ENCODE measurements at places on chromosomes 5 and 9.

DNA sequence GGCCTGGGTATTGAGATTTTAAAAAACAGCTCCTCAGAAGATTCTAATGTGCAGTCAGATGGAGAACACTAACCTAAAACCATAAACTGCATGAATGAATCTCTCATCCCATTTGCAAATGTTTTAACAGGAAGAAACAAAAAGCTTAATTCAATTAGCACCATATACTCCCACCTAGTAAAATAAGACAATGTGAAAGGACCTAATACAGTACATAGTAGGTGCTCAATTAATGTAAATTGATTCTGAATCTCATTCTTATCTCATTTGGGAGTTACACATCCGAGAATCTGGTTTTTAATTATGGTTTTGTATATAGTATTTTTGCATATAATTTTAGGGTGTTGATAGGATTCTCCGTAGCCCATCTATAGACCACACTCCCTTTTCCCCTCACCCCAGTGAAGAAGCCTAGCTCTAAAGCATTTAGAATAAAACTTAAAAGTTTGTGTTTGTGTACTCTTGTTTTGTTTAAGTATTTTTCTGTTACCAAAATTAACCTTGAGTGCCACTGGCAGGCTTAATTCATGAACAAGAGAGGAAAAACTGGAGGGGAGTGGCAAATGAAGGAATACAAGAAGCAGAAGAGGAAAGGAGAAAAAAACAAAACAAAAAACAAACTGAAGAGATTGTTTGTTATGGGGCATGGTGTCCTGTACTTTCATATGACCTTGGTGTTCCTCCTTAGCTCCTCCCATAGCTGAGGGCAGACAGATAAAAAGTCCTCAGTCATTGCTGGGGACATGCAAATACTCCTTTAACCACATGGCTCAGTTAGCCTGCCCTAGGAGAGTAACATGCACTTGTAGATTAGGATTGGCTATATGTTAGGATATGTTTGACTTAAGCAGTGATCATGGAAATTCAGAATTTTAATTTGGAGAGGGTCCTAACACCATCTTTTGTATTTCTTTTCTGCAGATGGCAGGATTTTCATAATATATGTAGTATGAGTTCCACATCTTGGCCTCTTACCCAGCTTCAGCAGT is 1.2 kb downstream of the RNF14 start:
- DNase-seq, result no peak

DNA sequence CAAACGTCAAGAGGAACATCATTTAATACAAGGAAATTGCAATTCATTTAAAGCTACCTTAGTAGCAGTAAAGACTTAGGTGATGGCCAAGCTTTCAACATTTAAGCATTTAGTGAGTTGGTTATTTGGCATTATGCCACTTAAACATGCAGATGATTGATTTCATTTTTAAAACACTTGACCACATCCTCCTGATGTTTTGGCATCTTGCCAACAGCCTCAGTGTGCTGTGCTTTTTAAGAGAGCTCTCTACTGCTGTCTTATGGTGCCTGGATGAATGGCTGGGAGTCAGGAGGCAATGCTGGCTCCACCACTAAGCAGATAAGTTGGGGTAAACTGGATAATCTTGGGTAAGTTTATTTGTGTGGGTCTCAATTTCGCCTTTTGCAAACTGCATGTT is 364.5 kb downstream of the MAN2A1 start:
- DNase-seq, result peak; percentile 56

DNA sequence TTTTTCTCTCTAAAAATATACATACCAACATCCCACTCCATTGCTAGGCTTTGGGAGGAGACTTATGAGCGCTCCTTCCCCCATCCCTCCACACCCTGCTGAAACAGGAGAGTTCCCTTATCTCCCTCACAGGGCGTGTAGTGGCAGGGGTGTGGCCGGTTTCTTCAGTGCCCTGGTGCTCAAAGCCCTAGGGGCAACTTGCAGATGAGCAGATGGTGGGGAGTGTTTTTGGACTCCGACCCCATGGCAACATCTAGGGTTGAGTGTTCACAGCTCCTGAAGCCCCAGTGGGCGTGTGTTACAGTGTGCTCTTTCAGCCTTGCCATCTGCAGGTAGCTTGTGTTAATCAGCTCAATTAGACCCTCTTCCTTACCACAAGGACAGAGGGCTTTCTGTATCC is 409.5 kb downstream of the MAT2B start:
- no peak for DNase-seq

- DNase-seq, result no peak
Measured at GRCh38 chr5:131607903-131608540, 27.0 kb downstream of the RAPGEF6 start.

DNA sequence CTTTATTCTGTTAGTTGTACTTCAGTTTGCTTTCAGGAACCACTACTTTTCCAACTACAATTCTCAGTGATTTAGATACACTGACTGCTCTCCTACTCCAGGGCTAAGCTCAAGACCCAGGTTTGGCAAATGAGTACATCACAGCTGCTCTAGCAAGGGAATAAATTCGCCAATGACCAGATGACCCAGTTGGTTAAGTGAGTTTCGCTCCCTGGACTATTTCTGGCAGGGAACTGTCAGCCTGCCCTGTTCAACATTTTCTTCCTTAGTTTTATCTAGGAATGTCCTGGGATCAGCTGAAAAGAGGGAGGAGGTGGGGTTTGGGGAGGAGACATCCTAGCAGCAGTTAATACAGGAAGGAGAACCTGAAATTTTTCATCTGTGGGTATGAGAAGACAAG is 6.4 kb upstream of the STARD4 start:
- no peak for DNase-seq

DNA sequence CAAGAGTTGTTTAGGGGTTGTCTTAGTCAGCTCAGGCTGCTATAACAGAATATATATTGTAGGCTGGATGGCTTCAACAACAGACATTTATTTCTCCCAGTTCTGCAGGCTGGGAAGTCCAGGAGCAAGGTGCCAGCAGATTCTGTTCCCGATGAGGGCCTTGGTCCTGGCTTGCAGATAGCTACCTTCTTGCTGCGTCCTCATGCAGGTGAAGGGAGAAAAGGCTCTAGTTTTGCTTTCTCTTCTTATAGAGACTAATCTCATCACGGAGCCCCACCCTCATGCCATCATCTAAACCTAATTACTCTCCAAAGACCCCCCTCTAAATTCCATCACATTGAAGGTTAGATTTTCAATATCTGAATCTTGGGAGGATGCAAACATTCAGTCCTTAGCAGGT is 246.0 kb upstream of the ANKRD55 start:
- DNase-seq, result no peak

GRCh38 chr5:74161170-74161569 is 479.4 kb downstream of the ENC1 start:
- no peak for DNase-seq

GRCh38 chr9:134922066-134922931 is 4.6 kb upstream of the FCN1 start:
- no peak for DNase-seq

DNA sequence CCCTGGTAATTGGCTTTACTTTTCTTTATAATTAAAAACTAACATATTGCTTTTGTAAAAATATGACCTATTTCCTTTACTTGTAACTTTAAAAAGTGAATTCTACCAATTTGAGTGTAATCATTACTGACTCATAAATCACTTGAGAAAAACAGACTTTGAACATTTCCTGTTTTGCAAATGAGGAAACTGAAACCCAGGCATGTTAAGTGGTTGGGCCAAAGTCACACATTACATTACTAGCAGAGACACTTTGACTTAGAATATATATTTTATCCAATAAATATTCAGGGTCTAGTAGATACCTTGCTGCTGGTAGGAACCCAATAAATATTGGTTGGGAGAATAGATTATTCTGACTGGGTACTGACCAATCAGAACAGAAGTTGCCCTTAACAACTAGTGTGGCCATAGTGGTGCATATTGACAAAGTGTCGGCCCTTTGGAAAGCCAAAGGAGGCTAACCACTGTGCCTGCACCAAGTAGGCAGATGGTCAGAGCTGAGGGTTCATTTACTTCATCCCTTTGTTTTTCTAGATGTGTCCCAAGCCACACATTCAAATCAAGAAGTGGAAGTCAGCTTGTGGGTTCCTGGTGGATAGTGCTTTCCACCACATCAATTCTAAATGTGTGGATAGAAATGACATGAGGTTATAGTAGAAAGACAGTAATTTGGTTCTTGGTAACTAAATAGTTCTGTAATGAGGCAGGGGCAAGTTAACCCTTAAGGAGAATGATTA is 365.1 kb upstream of the RIOK2 start:
- no peak for DNase-seq

- DNase-seq, result no peak
Measured at GRCh38 chr9:126591083-126591482, 22.6 kb upstream of the LMX1B start.

GRCh38 chr5:140251527-140251973 is 51.4 kb downstream of the PFDN1 start:
- peak; percentile 37 for DNase-seq

GRCh38 chr5:14447958-14448911 is 133.4 kb upstream of the OTULINL start:
- no peak for DNase-seq

- DNase-seq, result no peak
Measured at GRCh38 chr5:153813901-153814300, 224.8 kb downstream of the FAM114A2 start.

DNA sequence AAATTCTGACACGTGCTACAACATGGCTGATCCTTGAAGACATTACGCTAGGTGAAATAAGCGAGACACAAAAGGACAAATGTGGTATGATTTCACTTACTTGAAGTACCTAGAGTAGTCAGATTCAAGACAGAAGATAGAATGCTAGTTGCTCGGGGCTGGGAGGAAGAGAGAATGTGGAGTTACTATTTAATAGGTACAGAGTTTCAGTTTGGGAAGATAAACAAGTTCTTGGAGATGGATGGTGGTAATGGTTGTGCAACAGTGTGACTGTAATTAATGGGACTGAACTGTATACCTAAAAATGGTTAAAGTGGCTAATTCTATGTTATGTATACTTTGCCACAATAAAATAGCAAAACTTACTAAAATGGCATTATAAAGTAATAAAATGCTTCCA is 34.4 kb downstream of the PAM start:
- DNase-seq, result no peak

- DNase-seq, result no peak
Measured at GRCh38 chr5:84290161-84290560, 94.5 kb downstream of the EDIL3 start.

GRCh38 chr5:95909738-95910137 is 51.9 kb downstream of the ELL2 start:
- no peak for DNase-seq

DNA sequence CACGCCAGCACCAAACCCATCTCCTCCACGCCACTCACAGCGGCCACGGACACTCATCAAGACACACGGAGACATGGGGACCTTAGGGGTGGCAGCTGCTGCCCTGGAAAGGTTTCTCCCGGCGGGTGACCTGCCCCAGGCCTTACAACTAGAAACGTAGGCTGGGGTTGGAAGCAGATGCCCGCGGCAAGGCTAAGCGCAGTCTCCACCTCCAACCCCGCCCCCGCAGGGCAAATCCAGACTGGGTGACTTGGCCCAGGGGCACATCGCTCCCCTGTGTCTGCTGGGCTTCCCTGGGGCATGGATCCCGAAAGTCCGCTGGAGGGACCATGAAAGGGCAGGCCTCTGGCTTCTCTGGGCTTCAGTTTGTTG is 12.0 kb upstream of the ASS1 start:
- no peak for DNase-seq

DNA sequence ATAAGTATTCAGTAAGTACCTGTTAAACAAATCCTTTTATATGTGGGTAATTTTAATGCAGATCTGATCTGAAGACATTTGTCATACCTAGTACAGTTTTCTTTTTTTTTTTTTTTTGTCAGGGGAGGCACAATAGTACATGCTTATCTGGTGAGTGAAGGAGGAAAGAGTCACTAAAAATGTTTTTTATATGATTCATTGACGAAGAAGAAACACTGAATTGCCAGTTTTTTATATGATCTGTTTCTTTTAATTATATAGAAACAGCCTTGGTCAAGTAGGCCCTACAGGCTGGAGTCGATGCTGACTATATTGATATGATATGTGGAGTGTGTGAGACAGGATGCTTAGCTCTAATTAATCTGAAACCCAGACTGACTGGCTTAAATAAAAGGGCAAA is 315.2 kb downstream of the PSAT1 start:
- DNase-seq, result no peak

DNA sequence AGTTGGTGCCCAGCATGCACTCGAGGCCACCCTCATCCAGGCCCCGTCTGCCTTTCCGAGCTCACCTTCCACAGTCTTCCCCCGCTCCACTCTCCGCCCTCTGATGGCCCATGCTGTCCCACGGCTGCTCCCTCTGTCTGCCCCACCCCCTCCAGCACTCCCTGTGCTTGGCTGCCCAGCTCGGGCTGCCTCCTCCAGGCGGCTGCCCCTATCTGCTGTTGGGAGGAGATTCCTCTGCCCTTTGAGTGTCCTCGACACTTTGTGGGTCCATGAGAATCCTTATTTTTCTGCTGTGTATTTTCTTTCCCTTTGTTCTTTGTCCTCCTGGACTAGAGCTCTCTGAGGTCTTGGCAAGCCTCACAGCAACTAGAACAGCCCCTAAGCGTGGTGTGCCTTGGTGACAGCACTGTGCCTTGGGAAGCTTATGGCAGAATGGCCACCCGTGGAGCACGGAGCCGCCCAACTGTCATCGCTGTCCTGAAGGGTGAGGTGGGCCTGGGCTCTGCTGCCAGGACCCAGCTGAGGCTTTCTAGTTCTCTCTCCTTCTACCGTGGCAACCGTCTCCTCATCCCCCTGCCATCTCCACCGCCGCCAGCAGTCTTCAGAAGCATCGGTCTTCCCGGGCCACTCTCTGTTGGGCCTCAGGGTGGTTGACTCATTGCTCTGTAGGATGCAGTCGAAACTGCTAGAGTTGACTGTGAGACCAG is 5.2 kb downstream of the NTMT1 start:
- DNase-seq, result no peak

GRCh38 chr5:38447056-38447455 is 109.4 kb downstream of the LIFR start:
- no peak for DNase-seq

All from activated CD8-positive, alpha-beta memory T cell treated with anti-CD3 and anti-CD28 coated beads, Interleukin-2, amount 50 U/mL, for 4 hours (primary cell).